ENCODE measurements at places on chromosomes 16 and 17. TPM values are rescaled to one million over a fixed set of nuclear protein-coding genes. Genes with fewer than 3 reads are reported as not detected.
A peak's percentile ranks its signal among the peaks of the same experiment; 100 is the strongest.

GRCh38 chr16:51907680-51908079 lies 639.3 kb downstream of the TOX3 start:
- no peak for DNase-seq

GRCh38 chr16:4454623-4455022 lies 19.8 kb downstream of the NMRAL1 start:
- no peak for DNase-seq

The NACA2 gene
- total RNA-seq: not detected

The SLC52A1 gene
- 5.3 TPM for total RNA-seq

DNA sequence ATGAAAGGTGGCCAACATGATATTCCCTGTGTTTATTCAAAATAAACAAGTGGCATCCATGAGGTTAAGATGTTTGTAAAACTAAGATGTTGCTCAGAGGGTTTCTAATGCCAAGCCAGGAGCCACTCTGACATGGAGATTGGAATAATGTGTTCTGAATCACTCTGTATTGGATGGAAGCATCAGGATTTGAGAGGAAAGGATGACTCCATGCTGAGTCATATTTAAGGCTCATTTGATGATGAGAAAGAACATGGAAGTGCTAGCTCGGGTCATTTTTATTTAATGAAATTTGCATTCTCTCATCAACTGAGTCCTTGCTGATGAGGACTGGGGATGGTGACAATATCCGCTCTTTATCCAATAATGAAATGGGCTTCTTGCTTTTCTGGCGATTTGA lies 6.2 kb downstream of the VAT1L start:
- no peak for DNase-seq

- no peak for DNase-seq
These were observed 9.1 kb downstream of the MRM1 start for GRCh38 chr17:36610474-36610873.

The IRX5 gene
- total RNA-seq: not detected

GRCh38 chr16:16009401-16009800 lies 60.0 kb downstream of the ABCC1 start:
- no peak for DNase-seq

- no peak for DNase-seq
These were observed 2.7 kb downstream of the LITAF start for GRCh38 chr16:11583889-11584565.

- DNase-seq: no peak
These were observed 13.6 kb upstream of the SLC4A1 start for GRCh38 chr17:44281570-44281969.

The CCL1 gene
- not detected for total RNA-seq

- no peak for DNase-seq
These were observed 115.3 kb downstream of the ANKRD11 start for GRCh38 chr16:89375021-89375420.

GRCh38 chr16:53503991-53504663 lies 1.1 kb upstream of the AKTIP start:
- DNase-seq: peak; percentile 64

The TBC1D3K gene
- not detected for total RNA-seq
